ENCODE measurements at places on chromosomes 3 and 15.

DNA sequence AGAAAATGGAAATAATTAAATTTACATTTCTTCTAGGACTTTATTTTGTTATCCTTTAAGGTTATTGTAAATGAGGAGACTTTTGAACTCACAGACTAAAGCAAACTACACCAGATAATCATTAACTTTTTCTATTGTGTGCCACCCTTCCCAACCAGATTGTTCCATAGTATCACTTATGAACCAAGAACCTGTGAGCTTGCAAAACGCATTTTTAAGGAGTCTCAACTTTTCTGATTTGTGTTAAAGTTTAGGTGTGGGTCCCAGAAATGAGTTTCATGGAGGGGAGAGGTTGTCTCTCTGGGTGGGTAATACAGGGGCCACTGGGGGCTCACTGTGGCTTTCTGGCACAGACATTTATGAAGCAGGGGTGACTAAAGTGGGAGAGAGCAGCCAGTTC lies 75.7 kb downstream of the IGF1R start:
- no peak for DNase-seq

DNA sequence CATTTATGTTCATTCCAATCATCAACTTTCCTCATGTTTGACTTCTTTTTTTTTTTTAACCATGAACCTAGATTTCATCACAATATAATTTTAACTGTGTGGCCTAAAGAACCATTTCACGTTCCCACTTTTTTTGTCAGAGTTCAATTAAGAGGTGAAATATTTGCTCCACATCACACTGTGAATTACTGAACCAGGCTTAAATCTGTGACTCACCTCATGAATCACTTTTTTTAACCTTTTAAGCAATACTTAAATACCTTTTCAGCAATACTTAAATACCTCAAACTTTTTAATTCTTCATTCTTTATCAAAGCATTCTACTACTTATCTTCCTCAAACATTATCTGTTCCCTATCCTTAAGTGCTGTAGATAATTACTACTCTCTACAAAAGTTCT lies 137.6 kb downstream of the SI start:
- DNase-seq, result no peak

DNA sequence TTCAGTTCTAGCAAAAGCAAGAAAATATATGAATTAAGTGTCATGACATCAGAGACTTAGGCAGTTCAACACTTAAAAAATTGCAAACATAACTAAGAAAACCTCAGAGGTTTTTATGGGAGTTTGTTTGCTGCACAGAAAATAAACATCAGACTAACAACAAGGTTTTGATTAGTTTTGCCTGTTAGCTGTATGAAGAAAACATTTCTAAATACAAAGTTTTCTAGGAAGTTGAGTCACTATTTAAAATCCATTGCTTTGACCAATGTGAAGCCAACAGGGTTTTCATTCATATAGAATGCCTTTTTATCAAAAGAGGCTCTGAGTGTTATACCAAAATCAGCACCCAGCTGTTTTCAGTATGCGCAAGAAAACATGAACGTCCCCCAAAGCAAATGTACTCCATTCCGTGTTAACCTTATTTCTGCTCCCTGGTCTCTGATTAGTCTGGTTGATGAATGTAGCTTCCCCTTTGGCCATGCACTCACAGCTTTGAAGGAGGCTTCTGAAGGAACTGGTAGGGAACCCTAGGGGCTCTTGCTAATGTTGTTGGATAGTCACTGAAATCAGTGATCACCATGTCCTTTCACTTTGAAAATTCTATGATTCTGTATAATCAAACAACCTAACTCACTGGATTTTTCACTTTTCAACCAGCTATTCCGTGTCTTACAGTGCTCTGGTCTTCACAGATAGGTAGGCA lies 89.6 kb upstream of the TSEN2 start:
- DNase-seq, result no peak

GRCh38 chr3:56269755-56270535 lies 198.3 kb downstream of the ERC2 start:
- no peak for DNase-seq

- DNase-seq, result no peak
Measured at GRCh38 chr15:73655724-73656123, 22.5 kb upstream of the NPTN start.

GRCh38 chr3:72606005-72606800 lies 242.0 kb downstream of the SHQ1 start:
- DNase-seq, result no peak

Data from HFF-Myc (cell line).